Caudate nucleus (tissue), 63 donors: ENCODE measurements at places on chromosomes 3 and 15.

DNA sequence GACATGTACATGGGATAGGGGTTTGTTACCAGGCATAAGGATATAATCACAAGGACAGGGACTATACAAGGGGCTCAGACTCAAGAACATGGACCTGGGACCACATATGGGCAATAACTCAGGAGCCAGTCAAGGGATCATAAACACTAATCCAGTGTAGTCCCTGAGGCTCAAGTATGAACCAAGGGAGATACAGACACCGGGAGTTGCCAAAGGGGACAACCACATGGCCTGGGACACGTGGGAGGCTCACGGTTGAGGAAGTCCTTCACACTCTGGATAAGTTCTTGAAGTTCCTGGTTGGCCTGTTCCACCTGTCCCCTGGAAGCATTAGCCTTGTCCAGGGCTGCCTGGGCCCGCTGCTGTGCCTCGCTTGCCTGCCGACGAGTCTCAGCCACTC is 1.8 kb upstream of the USP19 start:
- DNase-seq: no peak

DNA sequence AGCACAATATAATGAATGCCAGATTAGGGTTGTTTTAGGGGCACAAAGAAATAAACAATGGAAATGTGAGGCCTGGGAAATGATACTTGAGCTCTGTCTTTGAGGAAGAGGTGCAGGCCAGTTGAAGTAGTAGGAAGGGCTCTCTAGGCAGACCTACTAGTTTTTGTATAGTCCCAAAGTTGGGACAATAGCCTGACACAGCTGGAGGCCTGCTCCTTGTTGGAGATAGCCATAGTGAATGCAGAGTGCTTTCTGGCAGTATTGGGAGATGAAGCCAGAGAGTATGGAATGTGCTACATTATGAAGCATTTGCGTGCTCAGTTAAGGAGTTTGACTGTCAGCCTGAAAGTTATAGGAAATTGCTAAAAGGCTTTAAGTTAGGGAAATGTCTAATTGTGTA is 251.2 kb upstream of the ZPLD1 start:
- DNase-seq: no peak

- DNase-seq: no peak
These were observed 22.4 kb upstream of the VILL start for GRCh38 chr3:37968199-37968598.

DNA sequence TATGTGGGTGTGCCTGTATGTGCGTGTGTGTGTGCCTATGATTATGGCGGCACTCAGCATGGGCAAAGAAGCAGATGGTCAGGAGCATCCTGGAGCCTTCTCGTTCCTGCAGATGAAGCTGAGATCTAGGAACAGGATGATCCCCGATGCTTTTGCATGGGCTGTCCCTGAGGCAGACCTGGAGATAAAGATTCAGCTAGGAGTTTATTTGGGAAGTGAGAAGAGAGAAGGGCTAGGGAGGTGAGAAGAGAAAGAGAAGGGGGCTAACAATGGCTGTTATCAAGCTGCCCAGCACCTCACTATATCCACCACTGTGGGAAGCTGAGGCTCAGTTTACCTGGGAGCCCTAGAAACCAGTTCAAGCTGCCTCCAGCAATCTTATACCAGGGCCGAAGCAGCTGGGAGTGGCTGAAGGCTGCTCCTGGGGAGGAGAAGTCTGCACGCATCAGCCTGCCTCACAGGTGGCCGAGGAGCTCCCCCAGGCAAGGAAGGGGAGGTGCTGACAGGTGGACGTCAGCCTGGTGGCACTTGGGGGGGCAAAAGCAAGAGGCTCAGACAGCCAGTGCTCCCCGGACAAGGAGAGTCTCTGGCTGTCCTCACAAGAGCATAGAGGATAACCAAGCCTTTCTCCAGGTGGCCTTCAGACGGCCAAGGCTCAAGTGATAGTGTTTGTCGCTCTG is 94.0 kb upstream of the IQSEC1 start:
- DNase-seq: no peak

DNA sequence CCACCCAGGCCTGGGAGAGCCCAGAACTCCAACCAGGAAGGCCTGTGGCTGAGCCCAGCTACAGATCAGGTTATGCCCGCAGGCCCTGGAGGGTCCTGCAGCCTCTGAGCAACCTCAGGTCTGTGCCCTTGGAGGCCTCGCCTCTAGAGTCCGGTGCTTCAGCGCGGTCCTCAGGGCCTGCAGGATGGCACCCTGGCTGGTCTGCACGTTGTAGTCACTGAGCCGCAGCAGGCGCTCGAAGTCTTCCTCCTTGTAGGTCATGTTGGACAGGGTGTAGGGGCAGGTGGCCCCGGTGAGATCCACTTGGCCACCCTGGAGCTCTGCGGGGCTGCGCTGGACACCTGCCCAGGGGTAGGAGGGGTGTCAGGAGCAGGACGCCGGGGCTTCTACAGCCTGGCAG is 25.8 kb downstream of the PLA2G4D start:
- no peak for DNase-seq

- no peak for DNase-seq
These were observed 37.2 kb downstream of the AMOTL2 start for GRCh38 chr3:134337071-134337482.

GRCh38 chr15:91521996-91522395 is 331.5 kb upstream of the SLCO3A1 start:
- DNase-seq: no peak

DNA sequence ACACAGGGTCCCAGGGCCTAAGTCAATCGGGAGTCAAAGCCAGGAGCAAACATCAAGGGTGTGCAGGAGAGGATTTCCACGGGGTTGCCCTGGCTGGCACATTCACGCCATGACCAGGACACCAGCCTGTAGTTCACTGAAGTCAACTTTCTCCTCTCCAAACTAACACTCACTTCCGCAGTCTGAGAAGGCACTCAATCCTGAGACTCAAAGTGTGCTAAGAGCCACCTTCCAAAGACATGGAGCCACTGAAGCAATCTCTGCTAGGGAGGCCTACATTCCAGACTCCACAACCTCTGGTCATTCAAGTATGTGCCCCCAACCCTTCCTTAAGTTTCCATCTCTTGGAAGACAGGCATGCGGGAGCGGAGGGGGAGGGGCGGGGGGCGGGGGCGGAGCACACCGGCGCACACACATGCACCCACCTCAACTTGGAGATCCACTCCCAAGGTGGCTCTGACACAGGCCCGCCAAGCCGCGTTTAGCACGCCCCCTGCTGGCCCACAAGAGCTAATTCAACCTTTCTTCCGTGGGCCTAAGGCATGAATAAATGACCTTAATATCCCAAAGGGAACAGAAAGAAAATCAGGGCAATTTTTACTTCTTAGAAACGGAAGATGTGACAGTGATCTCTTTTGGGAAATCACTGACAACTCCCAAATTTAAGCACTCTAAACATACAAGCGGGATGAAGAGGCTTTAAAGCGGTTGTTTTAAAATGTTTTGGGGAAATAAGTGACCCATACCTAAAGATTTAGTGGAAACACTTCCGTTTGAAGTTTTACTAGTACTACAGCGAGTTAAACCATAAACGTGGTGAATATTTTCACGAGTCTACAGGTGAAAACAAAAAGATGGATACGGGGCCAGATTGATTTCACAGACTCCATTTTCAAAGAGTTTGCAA is 162.5 kb upstream of the CHRNA7 start:
- peak; percentile 91 for DNase-seq

- no peak for DNase-seq
These were observed 96.8 kb downstream of the IGF1R start for GRCh38 chr15:98745179-98745578.

GRCh38 chr3:4720316-4721075 is 227.3 kb downstream of the ITPR1 start:
- peak; percentile 47 for DNase-seq

DNA sequence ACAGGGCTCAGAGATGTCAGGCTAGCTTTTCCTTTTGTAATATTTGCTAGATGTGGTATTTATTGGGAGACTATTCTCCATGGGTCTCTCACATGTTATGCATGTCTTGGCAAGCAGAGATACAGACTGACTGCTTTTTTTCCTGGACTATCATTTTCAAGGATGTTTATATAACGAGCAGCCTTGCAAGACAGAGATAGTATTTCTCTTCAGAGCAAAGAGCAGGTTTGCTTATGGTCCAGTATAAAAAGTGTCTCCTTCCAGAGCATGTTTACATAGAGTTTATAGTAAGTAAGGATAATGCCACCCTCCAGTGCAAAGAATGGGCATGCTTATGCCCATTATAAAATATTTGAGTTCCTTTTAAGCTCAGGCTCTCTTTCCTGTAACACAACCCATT is 24.6 kb downstream of the GTF2E1 start:
- no peak for DNase-seq

DNA sequence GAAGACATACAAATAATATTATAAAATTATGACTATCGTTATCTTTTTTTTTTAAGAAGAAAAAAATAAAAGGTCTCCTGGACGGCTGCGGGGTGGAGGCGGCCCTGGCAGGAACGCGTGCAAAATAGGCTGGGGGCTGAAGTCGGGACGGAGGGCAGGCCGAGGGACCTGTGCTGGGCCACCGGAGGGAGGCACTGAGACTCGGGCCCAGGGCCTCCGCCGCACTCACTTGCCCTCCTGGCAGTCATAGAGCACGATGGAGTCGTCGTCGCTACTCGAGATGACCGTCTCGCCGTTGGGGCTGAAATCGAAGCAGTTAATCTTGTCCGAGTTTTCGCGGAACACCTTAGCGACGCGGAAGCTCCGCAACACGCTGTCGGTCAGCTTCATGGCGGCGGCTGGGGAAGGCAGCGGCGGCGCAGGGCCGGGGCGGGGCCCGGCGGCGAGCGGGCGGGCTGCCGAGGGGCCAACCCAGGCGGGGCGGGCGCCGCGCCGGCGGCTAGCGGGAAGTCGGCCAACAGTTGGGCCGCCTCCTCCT is 408 bp downstream of the WDR82 start:
- no peak for DNase-seq

DNA sequence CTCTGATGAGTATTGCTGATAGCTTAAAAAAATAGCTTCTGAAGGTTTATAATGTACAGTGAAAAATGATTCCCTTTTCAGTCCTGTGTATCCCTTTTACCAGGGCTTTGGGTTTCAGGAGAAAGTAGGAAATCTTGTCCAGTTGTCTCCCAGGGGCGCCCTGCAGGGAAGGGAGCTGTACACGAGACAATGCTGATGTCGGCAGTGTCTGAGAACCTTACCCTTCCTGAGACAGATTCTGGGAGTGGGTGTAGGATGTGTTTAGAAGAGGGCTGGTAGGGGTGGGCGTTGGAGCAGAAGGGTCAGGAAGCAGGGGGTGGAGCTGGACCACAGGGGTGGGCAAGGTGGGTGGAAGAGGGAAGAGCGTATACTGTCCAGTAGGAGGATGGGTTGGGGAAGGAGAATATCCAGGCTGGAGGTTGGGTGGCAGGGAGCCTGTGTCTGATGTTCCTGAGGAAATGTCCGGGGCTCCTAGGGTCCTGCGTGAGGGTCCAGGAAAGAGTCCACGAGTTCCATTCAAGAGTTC is 5.6 kb downstream of the THPO start:
- DNase-seq: no peak

DNA sequence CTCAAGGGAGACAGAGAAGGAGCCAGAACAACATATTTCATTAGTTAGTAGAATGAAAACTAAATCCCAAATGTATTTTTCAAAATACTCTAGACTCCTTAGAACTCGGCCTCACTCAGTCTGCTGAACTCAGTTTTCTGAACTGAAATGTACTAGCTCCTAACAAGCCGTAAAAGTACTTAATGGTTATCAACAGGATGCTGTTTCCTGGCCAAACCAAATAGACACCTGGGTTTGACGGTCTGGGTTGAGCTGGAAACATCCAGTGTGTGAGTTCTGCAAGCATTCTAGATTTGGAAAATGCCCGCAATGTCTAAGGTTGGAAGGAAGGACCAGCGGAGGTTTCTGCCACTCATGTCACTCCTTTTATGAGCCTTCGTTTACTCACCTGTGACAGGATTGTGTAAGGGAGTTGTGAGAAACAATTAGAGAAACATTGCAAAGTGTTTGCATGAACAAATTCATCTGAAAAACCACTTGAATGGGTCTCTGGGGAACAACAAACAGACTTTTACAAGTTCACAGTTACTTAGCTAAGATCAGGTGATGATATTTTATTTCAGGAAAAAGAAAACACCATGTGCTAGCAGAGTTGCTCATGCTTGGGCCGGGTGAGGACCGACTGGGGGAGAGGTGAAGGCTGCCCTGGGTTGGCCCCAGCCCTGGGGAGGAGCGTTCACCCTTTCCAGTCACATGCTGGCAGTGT is 151.0 kb downstream of the ALDH1A2 start:
- DNase-seq: no peak

- DNase-seq: peak; percentile 58
These were observed 225.5 kb upstream of the IL12A start for GRCh38 chr3:159763011-159763601.

- DNase-seq: no peak
These were observed 32.0 kb downstream of the AMOTL2 start for GRCh38 chr3:134342259-134342658.

- no peak for DNase-seq
These were observed 82.5 kb downstream of the KLF13 start for GRCh38 chr15:31409171-31409570.

DNA sequence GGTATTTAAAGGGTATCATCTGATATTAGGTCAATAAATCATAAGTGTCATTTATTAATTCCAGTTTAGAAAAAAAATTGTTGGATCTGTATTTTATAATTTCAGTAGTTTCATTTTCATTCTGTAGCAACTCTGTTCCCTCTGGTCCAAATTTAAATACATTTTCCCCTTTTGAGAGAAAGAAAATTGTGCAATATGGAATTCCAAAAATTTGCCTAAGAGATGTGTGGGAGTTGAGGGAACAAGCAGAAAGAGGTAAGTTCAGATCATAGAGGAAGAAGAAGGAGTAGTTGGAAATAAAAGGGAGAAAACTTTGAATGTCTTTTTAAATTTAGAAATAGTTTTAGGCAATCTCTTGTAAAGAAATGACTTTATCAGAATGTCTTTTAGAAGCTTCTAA is 48.9 kb upstream of the MME start:
- no peak for DNase-seq

DNA sequence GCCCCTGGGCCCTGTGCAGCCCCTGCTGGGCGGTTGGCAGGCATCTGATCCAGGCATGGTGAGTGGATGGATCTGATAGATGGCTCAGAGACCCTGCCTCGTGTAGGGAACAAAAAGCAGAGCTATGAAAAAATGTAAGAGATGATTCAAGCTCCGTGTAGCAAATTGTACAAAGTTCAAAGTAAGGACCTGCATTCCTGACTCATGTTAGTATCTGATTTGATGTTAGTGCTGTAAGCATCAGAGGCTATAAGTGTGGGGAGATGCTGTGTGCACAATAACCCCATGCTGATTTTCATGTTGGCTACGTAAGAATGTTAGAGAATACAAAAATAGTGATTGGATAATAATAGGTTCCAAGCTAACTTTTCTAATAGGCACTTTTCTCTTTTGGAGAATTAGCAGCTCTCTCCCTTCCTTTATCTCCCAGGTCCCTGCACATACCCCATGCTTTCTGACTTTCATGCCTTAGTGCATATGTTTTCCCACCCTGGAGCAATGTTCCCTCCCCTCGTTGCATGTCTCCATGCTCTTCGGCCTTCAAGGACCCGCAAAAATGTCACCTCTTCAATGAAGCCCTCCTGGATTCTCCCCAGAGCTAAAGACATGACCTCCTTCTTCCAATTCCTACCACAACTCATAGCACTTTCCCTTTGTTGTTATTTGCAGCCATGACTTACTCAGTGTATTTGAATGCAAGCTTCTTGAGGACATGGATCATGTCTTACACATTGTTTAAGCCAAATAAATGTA is 1.6 kb downstream of the CCR9 start:
- no peak for DNase-seq

GRCh38 chr3:98991393-98991792 is 89.9 kb upstream of the DCBLD2 start:
- no peak for DNase-seq

- no peak for DNase-seq
These were observed 103.0 kb upstream of the RARB start for GRCh38 chr3:25324954-25325655.
